ENCODE measurements at places on chromosomes 4 and X.

GRCh38 chrX:141989815-141990214 is 86.1 kb downstream of the MAGEC1 start:
- DNase-seq: no peak

- no peak for DNase-seq
These were observed 63.2 kb upstream of the ALB start for GRCh38 chr4:73340917-73341316.

GRCh38 chrX:19750028-19750782 is 137.2 kb downstream of the SH3KBP1 start:
- no peak for DNase-seq

GRCh38 chr4:2182994-2183393 is 58.9 kb downstream of the HAUS3 start:
- DNase-seq: no peak

DNA sequence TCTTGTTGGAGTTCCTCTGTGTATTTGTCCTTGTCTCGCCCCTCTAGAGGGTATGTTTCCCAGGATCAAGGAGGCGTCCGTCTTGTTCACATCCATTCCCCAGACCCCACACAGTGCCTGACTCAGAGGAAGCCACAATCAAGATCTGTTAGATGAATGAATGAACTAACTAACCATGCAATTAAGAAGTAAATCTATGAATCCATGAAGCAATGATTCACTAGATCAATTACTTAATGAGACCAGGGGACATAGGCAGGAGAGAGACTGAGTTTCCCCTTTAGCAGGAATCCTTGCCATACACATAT is 11.9 kb downstream of the BLOC1S4 start:
- no peak for DNase-seq

All from omental fat pad (tissue), 4 donors.